ENCODE measurements at places on chromosomes 5 and 9.

GRCh38 chr5:73902327-73903051 lies 276.5 kb downstream of the ARHGEF28 start:
- peak; percentile 48 for DNase-seq

DNA sequence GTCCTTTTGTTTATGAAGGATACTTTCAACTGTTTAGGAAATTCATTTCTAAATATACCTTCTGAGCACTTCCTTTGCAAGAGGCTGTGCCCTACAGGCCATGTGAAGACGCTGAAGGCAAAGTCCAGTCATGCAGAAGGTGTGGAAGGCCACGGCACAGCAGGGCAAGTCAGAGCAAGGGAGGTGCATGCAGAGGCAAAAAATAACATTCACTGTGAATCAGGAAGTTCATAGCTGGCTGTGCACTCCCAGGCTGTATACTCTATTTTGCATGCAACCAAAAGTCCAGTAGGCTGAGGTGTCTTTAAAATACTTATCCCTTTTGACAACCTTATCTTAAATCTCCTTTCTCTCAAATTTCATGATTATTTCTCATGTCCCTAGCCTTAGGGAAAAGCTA lies 50.3 kb downstream of the GNAQ start:
- DNase-seq = peak; percentile 20

DNA sequence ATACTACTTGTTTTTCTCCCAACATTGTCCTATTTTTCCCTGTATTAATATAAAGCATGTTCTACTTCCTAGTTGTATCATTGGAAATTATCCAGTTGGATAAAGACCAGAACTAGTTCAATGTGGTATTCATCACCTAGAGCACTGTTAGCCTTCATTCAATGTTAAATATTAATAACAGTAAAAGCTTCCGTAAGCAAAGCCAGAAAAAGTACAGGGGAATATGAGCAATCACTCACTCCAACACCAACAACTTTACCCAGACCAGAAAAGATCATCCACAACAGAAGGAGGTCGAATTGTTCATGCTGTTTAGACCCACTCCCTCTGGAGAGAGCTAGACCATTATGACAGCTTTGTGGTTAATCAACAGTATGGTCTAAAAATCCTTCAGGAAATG lies 728.4 kb downstream of the MAT2B start:
- no peak for DNase-seq

DNA sequence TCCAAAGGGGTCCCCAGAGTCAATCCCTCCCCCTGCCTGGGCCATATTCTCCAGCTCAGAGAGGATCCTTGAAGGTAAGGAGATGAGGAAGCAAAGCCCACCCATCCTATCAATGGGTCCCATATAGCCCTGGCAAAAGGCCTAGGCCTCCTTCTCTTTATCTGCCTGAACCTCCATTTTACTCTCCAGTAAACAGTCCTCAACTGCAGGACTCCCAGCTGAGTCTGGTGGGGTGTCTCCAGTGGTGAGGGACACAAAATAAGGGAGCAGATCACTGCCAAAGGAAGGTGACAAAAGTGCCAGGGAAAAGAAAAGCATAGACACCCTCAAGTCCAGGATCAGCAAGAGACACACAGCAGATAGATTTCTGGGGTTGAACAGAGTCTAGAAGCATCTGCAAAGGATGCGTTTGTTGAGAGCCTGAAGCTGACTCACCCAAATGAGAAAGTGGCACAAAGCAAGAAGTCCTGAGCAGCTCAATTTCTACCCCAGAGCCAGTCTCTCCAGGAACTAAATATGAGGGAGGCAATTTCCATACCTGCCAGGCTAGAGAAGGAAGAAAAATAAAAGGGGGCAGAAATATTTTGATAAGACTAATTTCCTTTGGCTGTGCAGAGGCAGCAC lies 2.7 kb upstream of the EBF1 start:
- DNase-seq = no peak

- no peak for DNase-seq
These were observed 34.4 kb downstream of the TTLL11 start for GRCh38 chr9:122058709-122059108.

GRCh38 chr5:156800929-156801328 lies 49.2 kb upstream of the PPP1R2B start:
- DNase-seq = no peak

DNA sequence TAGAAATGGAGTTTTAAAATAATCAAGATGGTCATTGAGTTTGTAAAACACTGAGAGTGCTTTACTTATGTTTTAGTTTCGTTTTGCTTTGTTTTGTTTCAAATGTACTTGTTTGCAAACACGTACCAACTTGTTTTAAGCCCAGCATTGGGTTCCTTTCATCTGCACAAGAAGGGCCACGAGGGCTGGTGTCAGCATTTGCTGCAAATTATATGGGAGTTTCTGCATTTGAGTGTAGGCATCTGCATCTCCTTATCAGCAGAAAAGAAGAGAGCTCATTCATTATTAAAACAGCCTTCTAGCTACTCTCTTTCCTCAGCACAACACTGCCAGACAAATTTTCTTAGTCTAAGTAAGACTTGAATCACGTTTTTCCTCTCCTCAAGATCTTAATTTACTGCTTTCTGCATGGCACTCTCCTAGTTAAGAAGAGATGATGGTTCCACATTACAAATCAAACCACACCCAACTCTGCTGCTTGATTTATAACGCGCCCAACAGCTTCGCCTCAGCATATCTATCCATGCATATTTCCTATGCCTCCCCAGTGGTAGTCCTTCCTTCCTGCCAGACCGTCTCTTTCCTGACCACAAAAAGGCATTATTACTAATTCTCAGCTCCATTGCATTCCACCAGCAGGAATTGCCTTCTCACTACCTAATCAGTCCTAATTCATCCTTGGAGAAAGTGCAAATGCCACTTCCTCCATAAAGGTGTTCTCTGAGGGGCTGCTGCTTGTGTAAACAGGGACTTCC lies 95.2 kb upstream of the CAST start:
- peak; percentile 34 for DNase-seq

DNA sequence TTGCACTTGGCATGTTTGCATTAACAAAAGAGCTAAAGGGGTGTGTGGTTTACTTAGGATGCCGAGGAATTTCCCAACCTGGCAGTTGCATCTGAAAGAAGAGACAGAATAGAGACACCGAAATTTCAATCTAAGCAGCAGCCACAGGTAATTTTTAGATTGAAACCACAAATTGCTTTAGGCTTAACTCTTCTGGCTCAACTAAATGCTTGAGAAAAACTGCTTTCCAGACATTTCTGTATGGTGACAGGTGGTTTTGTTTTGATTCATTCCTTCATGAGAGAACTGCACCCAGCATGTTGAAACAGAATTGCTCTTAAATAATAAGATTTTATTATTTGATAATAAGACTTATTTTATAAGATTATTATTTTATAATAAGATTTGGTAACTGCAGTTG lies 21.5 kb downstream of the SECISBP2 start:
- no peak for DNase-seq

GRCh38 chr9:35728041-35728971 lies 3.7 kb downstream of the TLN1 start:
- DNase-seq = no peak

DNA sequence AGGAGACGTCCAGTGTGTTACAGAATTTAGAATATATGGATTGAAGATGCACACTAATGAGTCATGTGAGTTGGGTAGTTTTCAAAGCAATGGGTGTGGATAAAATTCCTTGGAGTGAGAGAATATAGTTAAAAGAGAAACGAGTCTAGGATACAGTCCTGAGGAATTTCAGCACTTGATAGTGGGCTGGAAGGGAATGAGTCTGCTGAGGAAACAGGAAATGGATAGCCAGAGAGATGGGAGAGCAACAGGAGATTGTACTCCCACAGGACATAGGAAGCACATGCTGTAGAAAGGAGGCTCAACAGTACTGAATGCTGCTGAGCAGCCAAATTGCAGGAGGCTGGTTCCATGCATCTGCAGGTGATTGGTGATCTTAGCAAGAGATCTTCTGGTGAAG lies 68.1 kb downstream of the FBN2 start:
- no peak for DNase-seq

DNA sequence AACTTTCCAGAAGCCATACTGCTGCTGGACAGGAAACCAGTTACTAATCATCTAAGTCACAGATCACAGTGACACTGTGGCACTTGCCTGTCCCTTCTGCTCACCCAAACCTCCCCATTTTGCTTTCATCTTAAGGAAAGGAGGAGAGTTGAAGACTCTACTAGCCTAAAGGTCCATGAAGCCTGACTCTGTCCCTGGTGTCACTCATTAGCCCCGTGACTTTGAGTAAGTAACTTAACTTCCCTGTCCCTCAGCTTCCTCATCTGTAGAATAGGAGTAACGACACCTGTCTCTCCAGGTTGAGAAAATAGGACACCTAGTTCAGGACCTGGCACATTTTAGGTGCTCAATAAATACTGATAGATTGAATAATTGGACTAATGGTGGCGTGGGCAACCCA lies 536 bp upstream of the SLC6A7 start:
- DNase-seq = no peak

DNA sequence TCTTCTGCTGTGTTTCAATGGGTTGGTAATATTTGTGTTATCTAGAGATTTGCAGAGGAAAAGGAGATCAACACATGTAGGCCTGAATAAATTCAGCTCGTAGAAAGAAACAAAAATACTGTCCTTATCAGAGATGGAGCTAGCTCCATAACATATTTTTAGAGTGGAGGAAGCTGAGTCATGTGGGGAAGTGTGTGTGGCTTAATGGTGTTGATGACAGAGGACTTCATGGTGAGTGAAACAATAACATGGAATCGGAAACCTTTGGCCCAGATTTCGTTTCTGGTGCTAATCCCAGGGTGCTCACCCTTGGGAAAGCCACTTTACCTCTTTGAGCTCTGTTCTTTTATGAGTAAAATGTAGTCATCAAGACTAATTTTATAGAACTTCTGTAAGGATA lies 825.0 kb downstream of the TLR4 start:
- DNase-seq = no peak

DNA sequence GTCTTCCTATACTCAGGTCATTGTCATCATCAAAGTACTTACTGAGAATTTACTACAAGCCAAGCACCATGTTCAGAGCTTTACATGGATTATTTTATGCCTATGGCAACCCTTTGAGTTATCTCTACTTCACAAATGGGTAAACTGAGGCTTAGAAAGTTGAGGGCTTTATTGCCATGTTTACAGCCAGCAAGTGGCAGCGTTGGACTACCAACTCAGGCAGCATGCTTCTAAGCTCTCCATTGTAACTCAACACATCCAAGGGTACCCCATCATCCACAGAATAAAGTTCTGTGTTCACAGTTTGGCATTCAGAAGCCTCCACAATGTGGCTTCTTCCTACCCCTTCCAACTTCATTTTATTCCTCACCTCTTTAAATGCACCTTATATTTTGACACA lies 422.6 kb upstream of the GRIA1 start:
- no peak for DNase-seq

DNA sequence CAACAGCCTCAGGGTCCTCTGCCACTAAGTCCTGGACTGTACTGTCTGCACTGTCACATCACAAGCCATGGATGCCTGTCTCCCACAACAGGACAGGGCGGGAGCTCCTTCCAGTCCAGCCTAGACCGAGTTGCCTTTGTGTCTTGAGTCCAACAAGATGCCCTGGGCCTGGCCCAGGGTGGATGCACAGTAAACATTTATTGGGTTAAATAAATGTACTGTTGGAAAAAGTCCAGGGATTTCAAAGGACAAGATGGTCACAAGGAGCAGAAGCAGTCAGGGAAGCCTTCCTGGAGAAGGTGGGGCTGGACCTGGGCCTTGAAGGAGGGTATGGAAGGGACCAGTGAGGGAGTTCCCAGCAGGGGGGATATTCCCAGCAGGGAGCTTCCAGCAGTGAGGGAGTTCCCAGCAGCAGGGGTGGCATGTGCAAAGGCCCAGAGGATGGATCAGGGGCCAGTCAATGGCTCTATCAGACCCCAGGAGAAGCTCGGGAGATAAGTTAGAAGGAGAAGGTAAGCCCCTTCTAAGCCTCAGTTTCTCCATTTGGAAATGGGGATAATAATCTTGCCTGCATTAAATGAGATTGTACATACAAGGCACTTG lies 72.7 kb upstream of the NEURL1B start:
- DNase-seq = no peak

- DNase-seq = no peak
These were observed 25.8 kb downstream of the ZNF608 start for GRCh38 chr5:124720593-124720992.

DNA sequence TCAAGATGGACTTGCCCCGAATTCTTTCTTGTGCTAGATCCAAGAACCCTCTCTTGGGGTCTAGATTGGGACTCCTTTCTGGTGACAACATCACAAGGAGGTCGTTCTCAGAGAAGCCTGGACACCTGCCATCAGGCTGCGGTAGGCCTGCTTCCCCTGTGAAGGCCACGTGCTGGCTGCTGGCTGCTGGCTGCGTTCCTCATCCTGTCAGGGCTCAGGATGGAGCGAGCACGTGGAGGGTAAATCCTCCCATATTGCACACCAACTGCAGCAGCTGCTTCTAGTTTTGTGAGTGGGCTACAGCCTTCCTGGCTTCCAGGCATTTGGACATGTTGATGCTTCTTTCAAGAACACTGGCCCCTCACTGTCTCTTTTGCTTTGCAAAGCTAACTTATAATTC lies 95.6 kb downstream of the HSPA4 start:
- DNase-seq = no peak

DNA sequence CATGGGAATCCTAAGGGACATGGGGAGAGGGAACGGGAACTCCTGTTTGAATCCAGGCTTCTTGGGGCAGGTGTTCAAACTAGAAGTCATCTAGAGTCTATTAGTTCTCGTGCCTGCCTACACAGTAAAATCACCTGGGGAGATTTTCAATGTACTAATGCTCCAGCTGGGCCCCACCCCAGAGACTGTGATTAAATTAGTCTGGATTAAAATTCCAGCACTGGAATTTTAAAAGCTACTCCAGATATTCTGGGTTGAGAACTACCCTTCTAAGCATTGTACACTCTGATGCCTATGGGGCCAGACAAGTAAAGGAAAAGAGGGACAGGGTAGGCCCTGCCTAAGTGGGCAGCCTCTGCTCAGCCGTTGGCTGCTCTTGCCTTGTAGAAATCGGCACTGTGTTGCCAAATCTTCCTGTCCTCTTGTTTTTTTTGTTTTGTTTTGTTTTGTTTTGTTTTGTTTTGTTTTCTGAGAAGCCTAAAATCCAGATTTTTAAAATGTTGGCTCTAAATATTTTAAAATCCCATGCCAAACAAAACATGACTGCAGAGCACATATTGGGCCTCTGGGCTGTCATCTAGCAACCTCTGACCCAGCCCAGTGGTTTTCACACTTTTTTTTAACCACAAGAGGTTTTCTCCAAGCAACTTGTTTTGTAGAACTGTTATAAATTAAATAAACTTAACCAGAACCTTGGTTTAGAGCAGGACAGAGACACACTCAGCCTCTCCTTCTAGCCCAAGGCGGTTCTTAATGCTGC lies 29.0 kb downstream of the ADRB2 start:
- DNase-seq = no peak

GRCh38 chr5:155282503-155283107 lies 269.1 kb downstream of the KIF4B start:
- DNase-seq = no peak

- no peak for DNase-seq
These were observed 20.9 kb downstream of the CCNJL start for GRCh38 chr5:160291467-160291866.

- DNase-seq = no peak
These were observed 326.4 kb downstream of the TRIM32 start for GRCh38 chr9:117013440-117013995.
